ENCODE measurements at places on chromosomes 7 and 10.

- no peak for DNase-seq
These were observed 177.6 kb upstream of the SLC25A13 start for GRCh38 chr7:96499532-96499931.

DNA sequence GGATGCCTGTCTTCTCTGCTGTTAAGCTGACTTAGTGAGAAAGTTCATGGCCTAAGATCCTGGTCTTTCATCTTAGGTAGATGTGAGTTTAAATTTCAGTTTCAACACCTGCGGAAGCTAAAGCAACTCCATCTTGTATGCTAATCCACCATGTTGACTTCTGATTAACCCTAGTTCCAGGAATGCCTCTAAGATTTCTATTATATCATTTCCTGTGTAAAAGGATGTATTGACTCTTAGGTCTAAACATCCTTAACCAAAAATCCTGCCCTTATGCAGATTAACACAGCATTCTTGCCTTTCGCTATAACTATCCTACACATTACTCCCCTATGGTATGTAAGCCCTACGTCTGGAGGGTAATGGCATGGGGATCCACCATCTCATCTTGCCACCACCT, 94.4 kb upstream of the CCDC6 start:
- no peak for DNase-seq

DNA sequence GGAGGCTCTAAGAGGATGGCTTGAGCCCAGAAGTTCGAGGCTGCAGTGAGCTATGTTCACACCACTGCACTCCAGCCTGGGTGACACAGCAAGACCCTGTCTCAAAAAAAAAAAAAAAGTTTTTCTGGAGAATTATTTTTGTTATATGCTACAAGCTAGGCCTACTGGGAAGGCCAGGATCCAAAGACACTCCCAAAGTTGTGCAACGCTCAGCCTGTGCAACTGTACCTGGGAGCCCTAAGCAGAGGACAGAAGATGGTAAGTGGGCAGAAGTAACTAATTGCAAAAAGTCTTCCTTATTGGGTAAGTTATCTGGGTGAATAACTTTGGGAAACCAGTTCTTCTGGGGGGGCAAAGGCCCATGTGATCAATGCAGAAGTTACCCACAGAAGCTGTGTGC, 17.3 kb downstream of the HIP1 start:
- DNase-seq, result no peak

- no peak for DNase-seq
These were observed 391.4 kb downstream of the NRG3 start for GRCh38 chr10:82266438-82266837.

DNA sequence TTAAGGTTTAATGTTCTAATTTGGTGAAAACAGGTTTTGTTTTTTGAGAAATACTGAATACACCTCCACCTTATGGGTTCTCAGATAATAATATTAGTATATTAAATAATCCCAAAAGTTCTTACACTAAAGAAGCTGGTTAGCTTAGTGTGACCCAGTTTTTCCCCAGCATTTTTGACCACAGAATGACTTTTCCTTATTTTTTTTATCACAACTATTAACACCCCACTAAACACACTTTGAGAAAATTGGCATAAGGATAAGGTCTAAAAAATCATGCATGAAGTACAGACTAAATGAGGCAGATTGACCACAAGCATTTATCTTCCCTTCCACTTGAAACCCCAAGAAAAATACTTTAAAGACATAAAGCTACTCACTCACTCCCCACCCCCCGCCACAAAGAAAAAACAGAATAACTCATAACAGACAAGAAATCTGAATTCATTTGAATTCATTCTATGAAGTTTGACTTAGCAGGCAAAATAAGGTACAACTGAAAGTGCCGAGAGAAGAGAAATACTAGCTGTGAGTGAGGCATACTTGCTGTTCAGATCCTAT, 49.7 kb upstream of the WNT16 start:
- no peak for DNase-seq

GRCh38 chr10:17453373-17454091, 863 bp downstream of the ST8SIA6 start:
- DNase-seq, result no peak

DNA sequence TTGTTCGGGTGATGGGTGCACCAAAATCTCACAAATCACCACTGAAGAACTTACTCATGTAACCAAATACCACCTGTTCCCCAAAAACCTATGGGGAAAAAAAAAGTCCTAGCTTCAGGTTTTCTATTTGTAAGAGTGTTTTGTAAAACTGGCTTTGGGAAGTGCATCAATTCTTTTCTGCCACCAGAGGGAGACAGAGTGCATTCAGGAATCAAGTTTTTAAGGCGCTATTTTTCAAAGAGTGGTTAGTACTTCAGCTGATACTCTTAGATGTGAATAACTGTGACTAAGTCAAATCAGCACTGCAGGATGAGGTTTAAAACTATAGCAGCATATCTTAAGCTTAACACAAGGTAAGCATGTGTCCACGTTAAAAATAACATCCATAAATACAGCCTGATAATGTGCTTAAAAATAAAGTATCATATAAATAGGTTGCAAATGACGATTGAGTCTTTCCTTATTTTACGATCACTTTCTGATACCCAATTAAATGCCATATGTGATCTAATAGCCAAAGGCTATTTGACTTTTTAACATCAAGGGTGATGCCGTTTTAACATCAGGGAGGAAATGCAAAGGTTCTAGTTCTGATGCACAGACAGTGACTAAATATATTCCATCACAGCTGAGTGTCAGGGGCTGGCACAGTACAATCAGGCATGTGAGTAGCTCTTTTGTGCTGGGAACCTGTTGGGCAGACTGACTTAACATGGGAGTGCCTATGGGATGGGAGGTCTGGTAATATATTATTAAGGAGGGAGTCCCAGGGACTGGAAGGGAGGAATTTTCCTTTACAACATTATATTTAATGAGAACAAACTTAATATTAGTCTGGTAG, 10.6 kb upstream of the LYZL2 start:
- DNase-seq, result no peak

GRCh38 chr7:110356438-110356837, 734.5 kb upstream of the LRRN3 start:
- no peak for DNase-seq

GRCh38 chr7:140219672-140220524, 43.1 kb upstream of the KDM7A start:
- no peak for DNase-seq

DNA sequence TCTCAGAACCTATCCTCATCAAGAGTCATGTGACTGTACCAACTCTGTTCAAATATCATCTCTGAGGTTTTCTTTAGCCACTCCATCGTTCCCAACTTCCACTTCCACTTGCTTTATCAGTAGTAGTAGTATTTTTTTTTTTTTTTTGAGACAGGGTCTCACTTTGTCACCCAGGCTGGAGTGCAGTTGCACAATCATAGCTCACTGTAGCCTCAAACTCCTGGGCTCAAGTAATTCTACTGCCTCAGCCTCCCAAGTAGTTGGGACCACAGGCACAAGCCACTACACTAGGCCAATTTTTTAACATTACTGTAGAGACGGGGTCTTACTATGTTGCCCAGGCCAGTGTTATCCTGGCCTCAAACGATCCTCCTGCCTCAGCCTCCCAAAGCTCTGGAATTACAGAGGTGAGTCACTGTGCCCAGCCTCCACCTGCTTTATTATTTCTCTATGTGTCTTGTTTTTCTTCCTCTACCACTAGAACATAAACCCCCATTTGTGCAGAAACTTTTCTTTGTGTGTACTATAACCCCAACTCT, 5.9 kb downstream of the NCAPG2 start:
- no peak for DNase-seq

GRCh38 chr7:101915000-101915399, 97.6 kb downstream of the CUX1 start:
- DNase-seq, result no peak

GRCh38 chr7:8113184-8113583, 144.6 kb downstream of the GLCCI1 start:
- DNase-seq, result no peak

DNA sequence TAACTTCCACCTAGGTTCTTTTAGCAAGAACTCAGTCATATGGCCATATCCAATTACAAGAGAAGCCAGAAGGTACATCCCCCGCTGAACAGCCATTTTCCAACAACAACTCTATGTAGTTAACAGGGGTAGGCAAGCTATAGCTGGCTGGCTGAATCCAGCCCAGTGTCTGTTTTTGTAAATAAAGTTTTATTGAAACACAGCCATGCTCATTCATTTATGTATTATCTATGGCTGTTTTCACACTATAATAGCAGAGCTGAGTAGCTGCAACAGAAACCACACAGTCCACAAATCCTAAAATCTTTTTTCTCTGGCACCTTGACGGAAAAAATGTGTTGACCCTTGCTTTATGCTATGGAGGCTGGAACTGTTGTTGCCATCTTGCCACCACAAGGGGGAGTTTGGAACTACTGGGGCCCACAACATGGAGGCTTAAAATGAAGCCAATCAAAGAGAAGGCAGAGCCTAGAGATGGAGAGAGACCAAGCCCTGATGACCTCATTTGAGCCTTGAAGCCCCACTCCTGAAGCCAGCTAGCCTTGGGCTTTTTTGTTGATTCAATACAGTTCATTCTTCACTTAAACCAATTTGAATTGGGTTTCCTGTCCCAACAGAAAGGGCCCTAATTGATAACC, 33.3 kb upstream of the XPNPEP1 start:
- DNase-seq, result no peak

DNA sequence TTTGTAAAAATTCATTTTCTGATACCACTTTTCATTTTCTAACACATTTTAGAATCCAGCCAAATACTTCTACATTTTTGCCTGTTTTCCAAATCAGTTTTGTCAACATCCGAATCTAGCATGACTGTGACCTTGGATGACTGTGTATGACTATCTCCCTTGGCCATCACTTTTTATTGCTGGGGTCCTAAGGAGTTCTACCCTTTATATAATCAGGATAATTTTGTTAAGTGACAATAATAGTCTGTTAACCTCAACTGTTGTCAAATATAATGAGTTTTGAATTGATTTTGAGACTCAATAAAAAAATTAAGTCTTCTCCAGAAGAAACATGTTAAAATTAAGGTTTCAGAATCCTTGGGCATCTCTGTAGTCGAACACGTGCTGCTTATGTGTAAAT, 53.3 kb downstream of the SEC23IP start:
- DNase-seq, result no peak

- DNase-seq, result no peak
These were observed 62.6 kb upstream of the GHITM start for GRCh38 chr10:84076540-84077195.
